ENCODE measurements at places on chromosomes 16 and 17. TPM values are rescaled to one million over a fixed set of nuclear protein-coding genes. Genes with fewer than 3 reads are reported as not detected.
A peak's percentile ranks its signal among the peaks of the same experiment; 100 is the strongest.

GRCh38 chr16:50539053-50539695, 9.0 kb upstream of the NKD1 start:
- H3K4me3 ChIP-seq = no peak overlapping the region
- H3K27me3 ChIP-seq = no peaks in the 10 kb centered on the region
- no peak for DNase-seq
- no peaks in the 10 kb centered on the region for H3K36me3 ChIP-seq

EME1 gene
- 18.8 TPM for total RNA-seq

DNA sequence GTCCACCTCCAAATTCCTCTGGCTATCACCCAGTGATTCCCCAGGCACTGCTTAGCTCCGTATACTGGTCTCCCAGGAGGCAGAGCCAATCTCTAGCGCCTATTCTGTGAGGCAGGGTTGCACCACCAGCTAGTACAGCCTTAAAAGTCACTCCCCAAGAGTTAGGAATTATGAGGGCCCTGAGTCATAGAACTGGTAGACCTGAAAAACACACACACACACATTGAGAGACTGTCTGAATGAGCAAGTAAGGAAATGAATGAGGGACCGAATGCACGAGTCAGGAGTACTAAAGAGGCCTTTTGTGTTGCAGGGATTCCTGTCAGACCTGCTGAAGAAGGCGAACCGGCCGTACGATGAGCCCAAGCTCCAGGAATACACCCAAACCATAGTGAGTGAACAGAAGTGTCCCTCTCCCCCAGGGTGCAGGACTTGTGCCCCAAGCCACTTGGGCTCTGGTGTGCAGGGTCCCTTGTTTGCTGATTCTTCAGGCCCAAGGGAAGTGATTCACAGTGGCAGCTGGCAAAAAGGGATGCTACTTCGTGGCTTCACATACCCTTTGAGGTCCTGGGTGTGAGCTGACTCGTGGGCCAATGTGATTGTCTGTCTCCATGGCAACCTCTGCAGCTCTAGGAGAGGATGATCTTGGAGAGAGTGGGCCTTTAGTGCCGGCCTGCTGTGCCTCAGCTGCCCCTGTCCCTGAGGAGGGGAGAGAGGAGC, 24.7 kb downstream of the CALB2 start:
- no peak overlapping the region for H3K27ac ChIP-seq
- H3K36me3 ChIP-seq = no peaks in the 10 kb centered on the region
- no peak for DNase-seq
- H3K4me3 ChIP-seq = no peak overlapping the region
- H3K27me3 ChIP-seq = no peaks in the 10 kb centered on the region

LGALS9B gene
- not detected for total RNA-seq

- H3K36me3 ChIP-seq = peaks cover 30% of the 10 kb centered on the region
- no peak overlapping the region for H3K4me3 ChIP-seq
- no peak overlapping the region for H3K27ac ChIP-seq
- peaks cover 12% of the 10 kb centered on the region for H3K4me1 ChIP-seq
- peak; percentile 89 for DNase-seq
These were observed 33.3 kb downstream of the PLCD3 start for GRCh38 chr17:45098869-45099616.

GRCh38 chr16:78115659-78116058, 16.2 kb downstream of the WWOX start:
- DNase-seq = no peak
- H3K4me3 ChIP-seq = no peak overlapping the region

DNA sequence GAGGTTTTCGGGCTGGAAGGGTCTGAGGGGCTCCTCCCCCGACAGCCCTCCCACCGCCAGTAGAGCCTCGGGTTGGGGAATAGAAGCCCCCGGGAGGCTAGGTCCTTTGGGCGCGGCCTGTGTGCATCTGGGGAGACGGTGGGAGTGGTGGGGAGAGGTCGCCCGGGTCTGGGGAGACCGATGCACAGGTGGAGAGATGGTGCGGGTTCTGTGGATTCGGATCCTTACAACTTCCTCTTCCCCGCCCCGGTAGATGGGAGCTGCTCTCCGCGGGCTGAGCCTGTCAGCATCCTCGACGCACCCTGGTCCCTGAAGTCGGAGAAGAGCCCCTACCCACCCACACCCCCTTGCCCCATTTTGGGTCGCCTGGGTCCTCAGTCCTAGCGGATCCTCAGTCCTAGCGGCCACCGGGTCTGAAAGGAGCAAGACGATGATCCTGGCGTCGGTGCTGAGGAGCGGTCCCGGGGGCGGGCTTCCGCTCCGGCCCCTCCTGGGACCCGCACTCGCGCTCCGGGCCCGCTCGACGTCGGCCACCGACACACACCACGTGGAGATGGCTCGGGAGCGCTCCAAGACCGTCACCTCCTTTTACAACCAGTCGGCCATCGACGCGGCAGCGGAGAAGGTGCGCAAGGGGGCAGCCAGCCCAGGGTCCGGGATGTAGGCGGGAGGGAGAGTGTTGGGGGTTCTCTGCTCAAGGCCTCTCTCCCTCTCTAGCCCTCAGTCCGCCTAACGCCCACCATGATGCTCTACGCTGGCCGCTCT, 790 bp downstream of the BCKDK start:
- H3K4me1 ChIP-seq = peaks cover 20% of the 10 kb centered on the region
- 0 out of 2 replicates have a peak overlapping the region, but pooled peaks have one; percentile 25 for H3K27ac ChIP-seq
- H3K27me3 ChIP-seq = no peaks in the 10 kb centered on the region

DNA sequence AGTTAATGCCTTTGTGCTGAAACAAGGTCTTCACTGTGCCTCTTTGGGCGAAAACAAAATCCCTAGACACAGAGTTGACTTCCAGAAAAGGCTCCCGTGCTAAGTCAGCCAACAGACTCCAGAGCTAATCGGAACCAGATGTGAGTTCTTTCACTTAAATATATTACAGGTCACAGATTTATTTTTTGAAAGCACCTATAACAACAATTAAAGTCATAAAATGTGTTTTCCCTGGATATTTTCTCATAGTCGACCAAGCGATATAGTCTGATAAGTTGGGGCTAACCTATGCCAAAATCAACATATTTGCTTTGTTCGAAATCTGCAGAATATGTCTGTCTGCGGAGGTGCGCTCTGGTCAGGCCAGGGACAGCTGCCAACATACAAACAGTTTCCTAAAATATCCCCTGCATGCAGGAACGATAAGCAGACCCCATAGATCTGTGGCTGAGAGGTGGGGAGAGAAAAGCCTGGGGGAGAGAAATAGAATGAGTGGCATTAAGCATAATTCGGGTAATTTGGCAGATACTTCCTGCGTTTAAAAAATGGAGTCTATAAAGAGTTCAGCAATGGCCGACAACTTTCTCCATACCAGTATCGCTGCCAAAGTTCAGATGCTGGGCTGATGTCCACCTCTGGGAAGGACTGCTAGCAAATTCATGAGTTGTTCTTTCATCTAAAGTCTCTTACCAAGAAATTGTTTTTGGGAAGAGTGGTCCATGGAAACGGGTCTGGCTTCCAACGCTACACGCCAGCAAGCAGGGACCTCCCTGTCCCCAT, 50.8 kb upstream of the MYH10 start:
- H3K27me3 ChIP-seq = no peaks in the 10 kb centered on the region
- H3K4me1 ChIP-seq = no peaks in the 10 kb centered on the region
- no peak for DNase-seq
- H3K27ac ChIP-seq = no peak overlapping the region
- no peak overlapping the region for H3K4me3 ChIP-seq
